T-cell (primary cell): ENCODE measurements at places on chromosomes 1 and 21.

GRCh38 chr1:201655910-201656309 lies 117.0 kb downstream of the NAV1 start:
- no peak for DNase-seq

DNA sequence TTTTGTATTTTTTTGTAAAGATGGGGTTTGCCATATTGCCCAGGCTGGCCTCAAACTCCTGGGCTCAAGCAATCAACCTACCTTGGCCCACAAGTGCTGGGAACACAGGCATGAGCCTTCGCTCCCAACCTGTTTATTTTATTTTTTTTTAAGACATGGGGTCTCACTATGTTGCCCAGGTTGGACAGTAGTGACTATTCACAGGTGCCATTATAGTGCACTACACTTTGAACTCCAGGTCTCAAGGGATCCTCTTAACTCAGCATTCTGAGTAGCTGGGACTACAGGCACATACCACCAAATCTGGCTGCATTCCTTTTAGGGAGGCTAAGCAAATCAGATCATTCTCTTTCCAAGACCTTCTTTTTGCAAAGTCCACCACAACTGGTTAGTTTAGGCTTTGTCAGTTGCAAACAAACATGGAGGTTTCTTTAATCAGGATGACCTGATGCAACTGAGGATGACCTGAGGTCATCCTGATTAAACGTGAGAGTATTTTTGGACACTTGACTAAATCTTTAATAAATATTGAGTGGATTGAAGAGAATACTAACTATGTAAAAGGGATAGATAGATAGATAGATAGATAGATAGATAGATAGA lies 30.0 kb upstream of the RALGPS2 start:
- DNase-seq, result no peak

DNA sequence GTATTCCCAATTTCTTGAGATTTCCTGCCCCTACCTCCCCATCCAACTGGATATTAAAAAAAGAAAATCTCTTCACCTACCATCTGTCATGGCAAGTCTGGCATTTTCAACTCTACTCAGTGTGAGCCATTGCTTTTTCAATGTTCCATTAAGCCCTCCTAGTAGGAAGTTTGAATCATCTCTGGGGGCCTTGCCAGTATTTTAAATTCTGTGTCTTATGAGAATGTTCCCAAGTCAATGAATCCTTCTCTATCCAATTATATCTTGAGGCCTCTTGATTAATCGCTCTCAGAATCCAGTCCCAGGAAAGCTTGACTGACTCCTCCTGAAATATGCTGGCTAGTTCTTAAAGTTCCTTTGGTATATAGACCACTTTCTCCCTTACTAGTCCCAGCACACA lies 91.5 kb downstream of the NGF start:
- no peak for DNase-seq

DNA sequence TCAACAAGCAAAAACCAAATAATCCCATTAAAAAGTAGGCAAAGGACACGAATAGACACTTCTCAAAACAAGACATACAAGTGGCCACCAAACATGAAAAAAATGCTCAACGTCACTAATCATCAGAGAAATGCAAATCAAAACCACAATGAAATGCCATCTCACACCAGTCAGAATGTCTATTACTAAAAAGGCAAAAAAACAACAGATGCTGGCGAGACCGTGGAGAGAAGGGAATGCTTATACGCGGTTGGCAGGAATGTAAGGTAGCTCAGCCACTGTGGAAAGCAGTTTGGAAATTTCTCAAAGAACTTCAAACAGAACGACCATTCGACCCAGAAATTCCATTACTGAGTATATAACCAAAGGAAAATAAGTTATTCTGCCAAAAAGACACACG lies 145.1 kb upstream of the EDN2 start:
- no peak for DNase-seq
